Spleen (tissue), 13 donors: ENCODE measurements at places on chromosomes 5 and 9. TPM values are rescaled to one million over a fixed set of nuclear protein-coding genes. Genes with fewer than 3 reads are reported as not detected.

GRCh38 chr5:639584-640213 lies 27.6 kb downstream of the CEP72 start:
- peaks cover 6% of the 10 kb centered on the region for H3K4me1 ChIP-seq
- no peak overlapping the region for H3K4me3 ChIP-seq
- H3K27ac ChIP-seq: no peak overlapping the region
- H3K27me3 ChIP-seq: no peaks in the 10 kb centered on the region
- peaks cover 98% of the 10 kb centered on the region for H3K36me3 ChIP-seq

Gene SLC6A3
- polyA plus RNA-seq: 0.03 TPM

Gene PLAC8L1
- 1.3 TPM for polyA plus RNA-seq

GRCh38 chr5:57495285-57496086 lies 12.9 kb upstream of the ACTBL2 start:
- H3K4me1 ChIP-seq: peaks cover 21% of the 10 kb centered on the region
- H3K4me3 ChIP-seq: no peak overlapping the region
- H3K27me3 ChIP-seq: no peaks in the 10 kb centered on the region
- DNase-seq: no peak

- H3K27ac ChIP-seq: peak overlapping the region; percentile 89
- H3K27me3 ChIP-seq: no peaks in the 10 kb centered on the region
- peaks cover 98% of the 10 kb centered on the region for H3K4me1 ChIP-seq
- peak; percentile 41 for DNase-seq
- H3K4me3 ChIP-seq: no peak overlapping the region
Measured at GRCh38 chr9:33146298-33146697, 20.8 kb downstream of the B4GALT1 start.

Gene PCDHB14
- polyA plus RNA-seq: 0.27 TPM

DNA sequence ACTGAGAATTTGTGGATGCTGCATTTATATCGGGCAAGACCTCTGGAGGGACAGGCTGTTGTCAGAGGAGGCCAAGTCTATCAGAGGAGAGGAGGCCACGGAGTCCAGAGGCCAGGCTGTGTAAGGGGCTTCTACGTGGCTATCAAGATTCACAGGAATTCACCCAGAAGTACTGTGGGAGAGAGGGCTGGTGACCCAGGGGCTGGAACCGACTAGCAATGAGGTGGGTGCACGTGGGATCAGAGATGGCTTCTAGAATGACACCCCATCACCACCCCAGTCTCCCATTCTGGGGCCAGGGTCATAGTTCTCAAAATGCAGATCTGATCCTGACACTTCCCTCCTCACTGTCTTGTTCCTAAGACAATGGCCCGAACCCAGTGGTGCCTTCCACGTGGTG lies 61.2 kb upstream of the PHYKPL start:
- H3K36me3 ChIP-seq: no peaks in the 10 kb centered on the region
- no peak overlapping the region for H3K4me3 ChIP-seq
- H3K27me3 ChIP-seq: peaks cover 14% of the 10 kb centered on the region
- no peak overlapping the region for H3K27ac ChIP-seq
- no peaks in the 10 kb centered on the region for H3K4me1 ChIP-seq
- DNase-seq: peak; percentile 47
